ENCODE measurements at places on chromosomes 3 and 15. TPM values are rescaled to one million over a fixed set of nuclear protein-coding genes. Genes with fewer than 3 reads are reported as not detected.

Gene SPTBN5
- total RNA-seq: 0.17 TPM

Gene NR2F2
- total RNA-seq: 13.2 TPM

Gene NOX5
- 1.8 TPM for total RNA-seq

Gene PARP15
- 0.17 TPM for total RNA-seq

Gene GALNT15
- 16.0 TPM for total RNA-seq

Gene GNAT1
- total RNA-seq: not detected

Gene TGM5
- not detected for total RNA-seq

Gene CNTN6
- total RNA-seq: not detected

Gene TLR9
- total RNA-seq: under 0.01 TPM

Gene FAM98B
- 2.7 TPM for total RNA-seq

Gene MESP2
- total RNA-seq: 1.9 TPM

Gene FURIN
- total RNA-seq: 23.3 TPM

Gene TMEM87A
- 35.9 TPM for total RNA-seq

Gene SLC15A2
- under 0.01 TPM for total RNA-seq

Measured in bronchial smooth muscle cell (primary cell).